ENCODE measurements at places on chromosomes 2 and 18.
A peak's percentile ranks its signal among the peaks of the same experiment; 100 is the strongest.

- DNase-seq = no peak
Measured at GRCh38 chr2:71548646-71549425, 95.5 kb downstream of the DYSF start.

GRCh38 chr2:11391942-11392266, 47.5 kb upstream of the ROCK2 start:
- DNase-seq = no peak

DNA sequence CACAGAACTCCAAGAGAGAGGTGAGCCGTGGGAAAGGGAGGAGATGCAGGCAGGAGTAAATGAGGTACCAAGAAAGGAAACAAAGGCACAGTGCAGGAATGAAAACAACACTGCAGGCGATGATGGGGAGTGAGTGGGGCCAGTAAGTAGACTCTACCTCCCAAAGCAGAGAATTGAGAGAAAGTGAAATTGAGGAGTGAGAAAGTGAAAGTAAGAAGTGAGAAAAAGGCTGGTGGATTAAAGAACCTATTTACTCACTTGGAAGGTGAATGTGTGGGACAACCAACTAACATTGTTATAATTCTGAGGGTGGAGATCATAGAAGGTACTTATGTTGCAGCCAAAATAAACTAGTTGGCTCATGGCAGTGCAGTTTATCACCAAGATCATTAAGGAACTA, 193.1 kb upstream of the TMEM200C start:
- no peak for DNase-seq

DNA sequence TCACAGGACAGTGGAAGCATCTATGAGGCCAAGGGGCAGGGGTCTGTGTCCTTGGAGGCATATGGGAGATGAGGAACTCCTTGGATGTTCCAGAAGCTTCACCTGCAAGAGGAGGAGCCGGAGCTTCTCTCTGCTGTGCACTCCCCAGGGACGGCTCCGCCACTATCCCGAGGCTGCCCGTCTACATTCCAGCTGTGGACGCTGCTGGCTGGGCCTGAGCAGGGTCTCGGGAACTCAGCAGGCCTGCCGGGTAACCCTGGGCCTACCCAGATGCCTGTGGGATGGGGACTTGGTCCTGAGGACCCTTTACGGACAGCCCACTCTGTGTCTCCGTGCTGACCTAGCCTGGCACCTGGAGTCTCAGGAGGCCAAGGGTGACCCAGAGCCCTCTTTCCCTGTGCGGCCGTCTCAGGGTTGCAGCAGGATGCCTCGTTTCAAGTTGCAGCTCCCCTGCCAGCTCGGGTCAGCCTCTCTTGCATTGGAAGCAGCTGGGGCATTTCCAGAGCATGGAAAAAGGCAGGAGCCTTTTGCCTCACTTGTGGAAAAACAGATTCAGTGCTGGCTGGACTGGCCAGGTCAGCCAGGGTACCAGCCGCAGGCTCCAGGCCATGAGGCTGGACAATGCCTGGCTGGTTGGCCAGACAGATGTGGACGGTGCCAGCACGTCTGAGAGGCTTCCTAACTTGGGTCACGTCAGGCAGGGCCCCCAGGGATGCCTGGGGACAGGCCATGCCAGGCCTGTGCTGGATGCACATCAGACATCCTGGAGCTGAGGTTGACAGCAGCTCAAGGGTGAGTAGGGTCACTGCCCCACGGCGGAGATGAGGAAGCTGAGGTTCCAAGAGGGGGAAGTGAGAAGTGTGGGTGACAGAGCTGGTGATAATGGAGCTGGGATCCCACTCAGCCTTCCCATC, 41.5 kb downstream of the SCTR start:
- no peak for DNase-seq

- no peak for DNase-seq
Measured at GRCh38 chr2:47031909-47032668, 116.5 kb upstream of the MCFD2 start.

DNA sequence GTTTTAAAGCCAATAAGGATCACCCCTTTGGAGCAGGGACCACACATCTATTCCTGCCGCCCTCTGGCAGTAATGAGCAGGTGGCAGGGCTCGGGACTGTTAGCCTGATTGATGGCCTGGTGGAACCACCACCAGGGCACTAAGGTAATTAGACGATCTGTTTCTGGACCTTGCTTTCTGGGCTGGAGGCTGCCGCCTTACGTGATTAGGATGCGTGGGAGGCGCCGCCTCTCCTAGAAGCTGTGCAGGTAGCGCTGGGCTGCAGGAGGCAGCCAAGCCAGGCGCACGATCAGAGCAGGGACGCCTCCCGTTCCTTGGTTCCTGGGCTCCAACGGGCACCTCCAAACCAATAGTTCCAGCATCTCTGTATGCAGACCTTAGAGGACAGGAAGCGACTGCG, 242.6 kb upstream of the RAB12 start:
- DNase-seq = no peak

DNA sequence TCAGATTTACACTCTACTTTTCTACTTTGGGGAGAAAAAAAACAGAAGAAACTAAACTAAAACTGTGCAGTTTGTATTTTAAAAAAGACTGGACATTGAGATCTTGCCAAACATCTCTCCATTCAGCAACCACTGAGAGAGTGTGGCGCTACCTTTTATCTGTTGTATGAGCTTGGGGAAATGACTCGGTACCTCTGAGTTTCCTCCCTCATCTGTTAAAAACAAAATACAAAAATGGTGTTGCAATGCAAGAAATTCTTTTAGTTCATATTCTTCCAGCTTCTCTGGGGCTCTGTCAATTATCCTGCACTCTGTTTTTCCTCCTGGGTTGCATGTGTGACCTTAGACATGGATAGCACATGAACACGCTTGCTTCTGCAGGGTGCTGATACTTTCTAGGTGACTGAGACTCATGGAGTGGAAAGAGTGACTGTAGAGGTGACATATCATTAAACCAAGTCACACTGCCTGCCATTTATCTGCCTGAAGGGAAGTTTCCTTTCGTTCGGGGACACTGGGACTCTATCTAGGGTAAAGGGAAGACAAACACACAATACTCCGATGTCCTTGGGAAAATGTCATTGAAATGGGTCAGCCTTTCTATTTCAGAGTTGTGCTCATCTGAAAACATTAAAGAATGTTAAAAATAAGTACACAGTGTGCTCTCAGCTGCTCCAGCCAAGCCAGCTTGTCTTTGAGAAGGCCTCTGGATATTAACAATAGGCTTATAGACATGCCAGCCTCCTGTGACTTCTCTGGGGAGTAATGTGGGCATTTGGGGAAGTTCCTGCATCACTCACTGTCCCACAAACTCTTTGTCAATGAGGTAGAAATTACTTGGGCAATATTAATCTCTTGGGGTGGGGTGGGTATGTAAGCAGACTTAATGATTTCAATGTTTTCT, 91.4 kb downstream of the TRIB2 start:
- DNase-seq = no peak

- no peak for DNase-seq
Measured at GRCh38 chr2:16647992-16648617, 17.5 kb downstream of the CYRIA start.

GRCh38 chr2:176449852-176450251, 180.6 kb downstream of the MTX2 start:
- DNase-seq = no peak

DNA sequence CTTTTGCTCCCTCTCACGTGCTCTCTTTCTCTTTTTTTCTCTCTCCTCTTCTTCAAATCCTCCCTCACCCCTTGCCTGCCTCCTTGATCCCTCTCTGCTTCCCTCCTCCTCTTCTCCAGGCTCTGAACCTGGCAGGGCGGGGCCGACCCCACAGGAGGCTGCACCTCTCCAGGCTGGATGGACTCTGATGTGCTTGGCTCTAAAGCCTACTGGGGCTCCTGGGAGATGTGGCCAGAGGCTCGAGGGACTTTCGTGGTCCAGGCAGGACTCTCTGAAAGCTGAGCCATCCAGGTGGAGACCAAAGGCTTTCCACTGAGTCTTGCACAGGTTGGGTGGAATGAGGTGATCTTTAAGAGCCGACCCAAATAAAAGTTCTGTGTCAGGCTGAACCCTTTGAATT, 25.4 kb downstream of the DYSF start:
- DNase-seq = no peak

DNA sequence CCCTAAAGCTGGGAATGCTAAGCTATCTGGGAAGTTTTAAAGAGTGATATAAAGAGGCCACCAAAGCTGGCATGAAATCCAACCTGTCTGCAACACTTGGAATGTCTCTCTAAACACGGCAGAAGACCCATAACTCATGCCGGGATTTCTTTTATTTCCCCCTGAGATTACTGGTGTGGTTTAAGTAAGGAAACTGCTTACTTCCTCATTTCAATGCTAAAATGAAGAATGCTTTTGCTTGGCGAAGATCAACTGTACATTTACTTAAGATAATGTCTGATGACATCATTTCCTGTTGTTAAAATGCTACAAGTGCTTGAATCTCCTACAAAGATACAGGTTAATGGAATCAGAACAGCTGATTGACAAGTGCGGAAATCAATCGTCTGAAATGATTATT, 353.8 kb upstream of the SALL3 start:
- DNase-seq = no peak

DNA sequence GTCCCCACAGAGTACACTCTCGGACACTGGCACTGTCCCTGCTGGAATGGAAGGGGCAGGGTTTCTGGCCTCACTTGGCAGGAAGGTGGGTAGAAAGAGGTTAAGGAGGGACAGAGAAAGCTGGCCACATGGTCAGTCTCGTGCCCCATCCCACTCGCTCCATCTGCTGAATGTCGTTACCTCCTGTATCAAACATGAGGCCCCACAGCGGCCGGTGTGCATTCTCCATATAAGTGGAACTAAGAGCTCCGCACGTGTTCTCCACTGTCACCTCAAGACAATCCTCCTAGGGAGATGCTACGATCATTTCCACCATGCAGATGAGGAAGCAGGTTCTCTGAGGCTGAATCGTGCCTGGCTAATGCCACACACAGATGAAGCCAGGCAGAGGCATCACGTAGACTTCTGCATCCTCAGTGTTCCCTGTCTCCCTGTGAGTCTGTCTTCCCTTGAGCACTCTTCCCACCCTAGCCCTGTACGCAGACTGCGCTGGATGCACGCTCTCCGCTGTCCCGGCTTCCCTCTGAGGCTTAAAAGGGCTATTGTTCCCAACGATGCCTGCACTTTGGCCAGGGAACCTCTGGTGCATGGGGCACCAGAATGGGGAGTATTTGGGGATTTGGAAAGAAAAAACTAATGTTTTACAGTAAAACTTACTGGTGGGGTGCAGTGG, 35.1 kb downstream of the MAL start:
- no peak for DNase-seq

- no peak for DNase-seq
Measured at GRCh38 chr2:151918308-151918707, 90.1 kb upstream of the ARL5A start.

- DNase-seq = no peak
Measured at GRCh38 chr2:85796341-85797262, 42.8 kb downstream of the ATOH8 start.

GRCh38 chr18:26865557-26865956, at the start of gene AQP4:
AQP4 (minus strand) TSS chr18:26865707; CDS start chr18:26865689, 18 bp downstream.
- DNase-seq = no peak

GRCh38 chr2:235025800-235026536, 74.2 kb downstream of the SH3BP4 start:
- DNase-seq = no peak

- DNase-seq = peak; percentile 30
Measured at GRCh38 chr2:25673300-25674076, at the start of gene DTNB. DTNB (minus strand) TSS chr2:25673577; CDS start chr2:25652660, 20,917 bp downstream.

All from GOT3 (cell line).